T-helper 17 cell (primary cell): ENCODE measurements at places on chromosomes 6 and 20. TPM values are rescaled to one million over a fixed set of nuclear protein-coding genes. Genes with fewer than 3 reads are reported as not detected.
A peak's percentile ranks its signal among the peaks of the same experiment; 100 is the strongest.

JAG1 gene
- 4.6 TPM for total RNA-seq

GRCh38 chr20:36098364-36098763, 56.2 kb upstream of the EPB41L1 start:
- DNase-seq: no peak

DNA sequence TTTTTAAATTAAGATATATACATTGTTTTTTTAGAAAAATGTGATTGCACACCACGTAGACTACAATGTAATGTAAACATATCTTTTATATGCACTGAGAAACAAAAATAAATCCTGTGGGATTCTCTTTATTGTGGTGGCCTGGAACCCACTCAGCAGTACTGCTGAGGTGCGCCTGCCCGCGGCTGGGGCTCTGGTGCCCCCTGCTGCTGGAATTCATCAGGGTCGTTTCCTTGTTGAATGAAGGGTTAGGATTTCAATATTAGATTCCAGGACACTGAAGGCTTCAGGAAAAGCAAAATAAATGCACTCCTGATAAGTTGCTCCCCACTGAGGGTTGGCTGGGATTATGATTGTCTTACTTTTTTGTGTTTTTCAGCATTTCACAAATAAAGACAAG, 175.8 kb upstream of the GGTLC1 start:
- DNase-seq: no peak

THBD gene
- 1.1 TPM for total RNA-seq

NRN1 gene
- total RNA-seq: 0.31 TPM

IP6K3 gene
- not detected for total RNA-seq

- DNase-seq: no peak
Measured at GRCh38 chr6:31771992-31772358, 5.2 kb downstream of the VWA7 start.

PNPLA1 gene
- total RNA-seq: not detected

DNA sequence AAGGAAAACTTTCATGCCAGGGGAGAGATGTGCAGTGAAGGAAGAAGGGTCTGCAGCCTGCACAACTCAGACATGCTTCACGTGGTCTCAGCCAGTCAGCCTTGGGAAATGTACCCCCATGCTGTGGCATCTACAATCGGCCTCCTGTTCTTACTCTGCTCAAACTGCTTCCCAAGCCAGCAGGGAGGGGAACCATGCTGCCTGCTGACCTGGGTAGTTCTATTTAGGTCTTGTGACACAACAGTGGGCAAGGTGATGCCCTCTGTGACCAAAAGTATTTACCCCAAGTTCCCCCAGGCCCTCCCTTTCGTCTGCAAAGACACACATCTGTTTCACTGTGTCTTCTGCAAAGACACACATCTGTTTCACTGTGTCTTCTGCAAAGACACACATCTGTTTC, 106.9 kb downstream of the SLC23A2 start:
- no peak for DNase-seq

- DNase-seq: no peak
Measured at GRCh38 chr6:31576897-31577578, 1.7 kb downstream of the TNF start.

DNA sequence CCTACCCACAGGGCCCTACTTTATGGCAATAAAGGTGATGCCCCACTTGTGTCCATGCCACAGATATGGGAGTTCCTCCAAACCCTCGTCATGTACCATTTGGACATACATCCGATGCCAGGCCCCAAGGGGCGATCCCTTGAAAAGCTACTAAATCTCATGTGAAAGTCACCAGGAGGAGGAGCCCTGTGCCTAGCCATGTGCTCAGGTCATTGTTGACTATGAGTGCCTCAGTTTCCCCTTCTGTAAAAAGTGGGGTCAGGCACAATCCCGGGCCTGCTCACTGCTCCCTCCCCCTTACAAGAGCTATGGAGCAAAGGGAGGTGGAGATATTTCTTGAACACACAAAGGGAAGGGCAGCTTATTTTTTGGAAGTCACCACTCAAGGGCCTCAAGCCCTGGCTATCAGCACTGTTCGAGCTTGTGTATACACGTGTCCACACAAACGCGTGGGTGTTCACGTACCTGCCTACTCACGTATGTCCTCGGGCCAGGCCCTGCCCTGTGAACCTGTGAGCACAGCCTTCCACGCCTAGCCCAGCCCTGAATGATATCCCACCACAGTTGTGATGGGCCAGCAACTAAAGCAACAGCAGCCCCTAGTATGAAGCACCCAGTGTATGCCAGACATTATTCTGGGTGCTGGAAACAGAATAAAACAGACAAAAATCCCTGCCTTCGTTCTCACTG, 1.9 kb downstream of the ACTL10 start:
- DNase-seq: no peak

- DNase-seq: no peak
Measured at GRCh38 chr6:15183979-15184378, 61.9 kb upstream of the JARID2 start.

- DNase-seq: no peak
Measured at GRCh38 chr20:34701405-34702085, 2.6 kb upstream of the TP53INP2 start.

DNA sequence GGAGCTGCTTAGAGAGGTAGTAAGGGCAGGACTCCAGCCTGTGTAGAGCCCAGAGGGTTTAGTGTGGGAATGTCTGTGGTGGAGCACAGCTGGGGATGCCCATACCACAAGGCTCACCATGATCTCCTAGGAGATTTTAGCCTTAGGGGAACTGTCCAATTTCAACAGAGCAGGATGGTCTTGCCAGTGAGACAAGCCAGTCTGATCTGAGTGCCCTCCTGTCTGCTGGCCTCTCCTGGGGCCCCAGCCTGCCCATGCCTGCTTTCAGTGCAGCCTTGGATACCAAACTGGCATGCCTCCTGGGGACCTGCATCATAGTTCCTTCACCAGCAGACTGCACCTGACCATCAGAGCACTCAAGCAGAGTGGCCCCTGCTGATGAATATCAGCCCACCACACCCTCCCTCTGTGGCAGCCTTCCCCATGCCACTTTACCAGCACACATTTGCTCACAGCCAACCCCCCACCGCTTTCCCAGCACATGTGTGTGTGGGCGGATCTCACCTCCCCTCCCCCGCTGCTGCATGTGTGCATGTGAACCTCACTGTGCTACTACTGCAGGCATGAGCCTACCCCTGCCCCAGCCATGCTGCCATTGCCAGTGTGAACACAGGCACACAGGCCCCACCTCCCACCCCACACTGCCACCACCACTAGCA, 7.9 kb upstream of the TREM1 start:
- DNase-seq: no peak

SOBP gene
- total RNA-seq: not detected

CEP162 gene
- 7.1 TPM for total RNA-seq

DNA sequence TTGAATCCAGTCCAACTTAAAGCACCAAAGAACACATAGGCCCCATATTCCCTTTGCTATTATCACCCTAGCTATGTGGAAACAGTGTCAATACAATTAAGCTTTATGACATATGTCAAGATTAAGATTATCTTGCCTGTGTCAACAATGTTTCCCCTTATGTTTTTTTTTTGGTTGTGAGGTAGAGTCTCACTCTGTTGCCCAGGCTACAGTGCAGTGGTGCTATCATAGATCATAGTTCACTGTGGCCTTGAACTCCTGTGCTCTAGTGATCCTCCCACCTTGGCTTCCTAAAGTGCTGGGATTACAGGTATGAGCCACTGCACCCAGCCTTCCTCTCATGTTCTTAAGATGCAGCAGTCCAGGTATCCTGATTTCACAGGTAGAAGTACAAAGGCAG, 17.8 kb downstream of the AFG1L start:
- DNase-seq: no peak

ZNFX1 gene
- 54.0 TPM for total RNA-seq

DNA sequence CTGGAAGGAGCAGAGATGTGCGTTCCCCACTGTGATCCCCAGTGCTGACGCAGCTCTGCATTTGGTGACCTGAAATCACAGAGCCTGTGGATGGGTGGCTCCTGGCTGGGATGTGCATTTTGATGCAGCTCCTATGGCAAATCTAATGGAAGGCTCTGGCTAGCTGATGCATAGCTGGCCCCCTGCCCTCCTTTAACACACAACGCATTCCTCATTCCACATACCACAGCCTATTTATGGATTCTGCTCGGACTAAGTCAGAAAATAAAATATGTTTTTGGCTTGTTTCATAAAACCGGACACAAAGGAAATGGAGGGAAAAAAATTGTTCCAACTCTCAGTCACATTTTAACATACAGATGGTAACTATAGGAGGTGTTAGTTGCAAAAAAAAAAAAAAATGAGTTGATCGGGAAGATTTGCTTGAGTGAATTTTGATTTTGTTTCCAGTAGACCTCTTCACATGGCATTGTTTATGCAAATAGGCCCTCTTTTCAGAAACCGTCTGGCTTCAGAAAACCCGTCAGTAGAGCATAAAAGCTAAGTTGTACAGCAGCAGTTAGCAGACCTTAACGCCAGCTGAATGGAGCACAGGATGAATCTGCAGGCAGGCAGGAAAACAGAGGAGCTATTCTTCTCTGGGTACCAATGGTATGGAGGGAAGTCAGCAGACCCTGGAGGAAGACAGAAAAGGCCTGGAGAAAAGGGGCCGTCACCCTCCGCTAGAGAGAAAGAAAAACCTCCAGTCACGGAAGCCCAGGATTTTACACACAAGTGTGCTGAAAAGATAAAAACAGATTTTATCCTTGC, 215.4 kb downstream of the HDGFL1 start:
- DNase-seq: no peak

- DNase-seq: peak; percentile 72
Measured at GRCh38 chr6:35302604-35303241, 5.1 kb downstream of the DEF6 start.

DNA sequence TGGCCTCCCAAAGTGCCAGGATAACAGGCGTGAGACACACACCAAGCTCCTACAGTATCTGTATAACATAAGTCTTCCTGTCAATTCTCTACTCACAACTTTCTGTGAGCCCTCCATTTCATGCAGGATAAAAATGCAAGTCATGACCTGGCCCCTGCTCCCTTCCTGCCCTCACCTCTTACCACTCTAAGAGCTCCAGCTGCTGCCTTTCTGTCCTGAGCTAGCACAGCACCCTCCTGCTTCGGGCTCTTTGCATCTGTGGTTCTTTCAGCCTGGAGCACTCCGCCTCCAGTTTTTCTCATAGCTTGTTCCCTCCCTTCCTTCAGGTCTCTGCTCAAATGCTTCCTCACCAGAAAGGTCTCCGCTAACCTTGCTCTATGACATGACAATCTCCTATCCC, 23.7 kb upstream of the TRPC4AP start:
- DNase-seq: no peak

DNA sequence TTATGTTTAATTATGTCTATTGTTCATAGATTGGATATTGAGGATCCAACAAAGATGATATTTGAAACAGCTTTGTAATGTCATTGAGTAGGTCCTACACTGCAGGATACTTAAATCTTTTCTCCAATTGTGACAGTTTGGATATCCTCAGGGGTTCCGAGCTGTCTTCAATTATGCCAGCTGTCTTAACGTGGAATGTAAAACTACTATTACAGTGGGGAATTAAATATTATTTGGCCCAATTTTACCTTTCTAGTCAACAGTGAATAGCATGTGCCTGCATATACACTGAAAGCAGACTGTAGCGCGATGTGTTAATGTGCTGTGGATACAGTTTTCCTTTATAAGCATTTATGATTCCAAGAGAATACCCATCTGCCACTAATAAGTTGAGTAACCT, 156.9 kb downstream of the GRIK2 start:
- DNase-seq: no peak

GRCh38 chr6:131998255-131998982, 47.2 kb upstream of the CCN2 start:
- DNase-seq: no peak

GRCh38 chr6:139457476-139457875, 83.0 kb upstream of the CITED2 start:
- no peak for DNase-seq

DNA sequence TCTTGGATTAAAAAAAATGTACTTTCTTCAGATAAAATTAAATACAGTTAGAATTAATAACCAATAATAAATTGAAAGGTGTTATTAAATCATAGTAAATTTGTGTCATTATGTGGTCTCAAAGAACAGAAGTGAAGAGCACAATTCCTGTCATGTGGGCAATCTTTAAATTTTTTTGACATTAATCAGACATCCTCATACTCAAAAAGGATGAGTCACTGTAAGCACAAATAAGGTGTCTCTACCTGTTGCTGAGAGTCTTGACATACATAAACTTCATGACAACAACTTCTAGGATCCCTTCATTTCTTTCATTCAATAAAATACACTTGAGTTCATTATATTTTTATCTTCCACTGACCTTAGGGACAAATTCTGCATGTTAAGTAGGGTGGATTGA, 76.1 kb downstream of the SLC22A3 start:
- DNase-seq: no peak

- no peak for DNase-seq
Measured at GRCh38 chr6:114339706-114340105, 3.1 kb downstream of the HS3ST5 start.

ILRUN gene
- 55.9 TPM for total RNA-seq

- DNase-seq: no peak
Measured at GRCh38 chr6:11854408-11855165, 76.0 kb upstream of the ADTRP start.

TMEM151B gene
- total RNA-seq: not detected

- DNase-seq: no peak
Measured at GRCh38 chr6:169626169-169626568, 75.7 kb downstream of the WDR27 start.

DNA sequence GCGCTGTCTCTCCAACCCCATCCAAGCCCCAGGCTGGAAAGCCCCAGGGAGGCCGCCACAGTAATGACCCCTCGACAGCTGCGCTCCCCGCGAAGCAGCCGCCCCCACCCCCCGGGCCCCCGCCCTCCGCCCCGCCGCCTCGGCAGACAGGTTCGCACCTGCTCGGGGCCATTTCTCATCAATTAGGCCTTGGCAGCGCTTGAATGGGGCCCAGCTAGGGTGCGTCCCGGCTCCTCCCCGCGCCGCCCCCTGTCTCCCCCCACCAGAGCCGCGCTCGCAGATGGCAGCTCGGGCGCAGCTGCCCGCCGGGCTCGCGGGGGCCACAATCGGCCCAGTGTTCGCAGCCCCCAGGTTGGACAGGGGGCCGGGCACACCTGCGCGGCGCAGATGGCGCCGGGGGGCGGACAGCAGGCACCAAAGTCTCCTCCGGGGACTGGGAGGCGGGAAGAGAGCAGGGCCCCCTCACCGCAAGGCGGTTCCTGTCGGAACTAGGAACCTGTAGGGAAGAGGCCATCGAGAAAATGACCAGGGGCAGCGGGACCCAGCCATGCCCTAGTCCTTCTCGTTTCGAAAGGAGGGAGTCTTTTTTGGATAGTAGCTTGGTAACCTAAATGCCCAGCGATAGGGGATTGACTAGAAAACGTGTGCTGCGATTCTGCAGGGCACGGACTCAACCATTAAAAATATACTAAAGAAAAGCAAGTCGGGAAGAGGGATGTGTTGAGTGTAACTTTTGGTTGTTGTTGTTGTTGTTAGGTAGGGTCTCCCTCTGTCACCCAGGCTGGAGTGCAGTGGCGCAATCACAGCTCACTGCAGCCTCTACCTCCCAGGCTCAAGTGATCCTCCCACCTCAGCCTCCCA, 83.2 kb upstream of the EYA2 start:
- DNase-seq: no peak

TGM2 gene
- 0.37 TPM for total RNA-seq

GRCh38 chr6:45813943-45814342, 201.7 kb downstream of the CLIC5 start:
- no peak for DNase-seq

- DNase-seq: no peak
Measured at GRCh38 chr6:153591159-153591558, 447.9 kb upstream of the OPRM1 start.

- DNase-seq: no peak
Measured at GRCh38 chr20:20017844-20018185, 653 bp downstream of the NAA20 start.

PHF1 gene
- total RNA-seq: 448 TPM
